Breast epithelium (tissue), 4 donors: ENCODE measurements at places on chromosomes 7 and 10. TPM values are rescaled to one million over a fixed set of nuclear protein-coding genes. Genes with fewer than 3 reads are reported as not detected.

DNA sequence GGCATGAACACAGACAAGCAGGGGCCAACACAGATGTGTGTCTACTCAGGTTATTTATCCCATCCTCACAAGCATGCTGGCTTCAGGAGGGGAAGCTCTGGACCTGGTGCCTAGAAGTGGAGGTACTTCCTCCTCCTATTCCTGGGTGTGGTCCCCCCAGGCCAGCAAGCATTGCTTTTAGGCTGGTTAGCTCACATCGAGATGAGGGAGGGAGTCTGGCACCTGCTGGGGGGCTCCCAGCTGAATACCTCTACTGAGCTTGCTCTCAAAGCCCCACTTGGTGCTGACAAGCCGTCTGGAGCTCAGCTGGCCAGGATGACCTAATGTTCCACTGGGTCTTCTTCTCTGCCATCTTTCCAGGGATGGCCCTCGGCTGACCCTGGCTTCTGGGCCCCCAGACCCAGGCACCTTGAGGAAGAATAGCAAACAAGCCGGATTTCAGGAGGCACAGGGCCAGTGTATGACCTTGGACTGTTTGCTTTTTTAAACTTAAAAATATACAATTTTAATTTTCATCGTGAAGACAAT is 26.8 kb downstream of the FAM241B start:
- H3K36me3 ChIP-seq: no peaks in the 10 kb centered on the region
- H3K27me3 ChIP-seq: peaks cover 6% of the 10 kb centered on the region
- H3K4me1 ChIP-seq: no peaks in the 10 kb centered on the region
- no peak for DNase-seq
- no peak overlapping the region for H3K27ac ChIP-seq

DNA sequence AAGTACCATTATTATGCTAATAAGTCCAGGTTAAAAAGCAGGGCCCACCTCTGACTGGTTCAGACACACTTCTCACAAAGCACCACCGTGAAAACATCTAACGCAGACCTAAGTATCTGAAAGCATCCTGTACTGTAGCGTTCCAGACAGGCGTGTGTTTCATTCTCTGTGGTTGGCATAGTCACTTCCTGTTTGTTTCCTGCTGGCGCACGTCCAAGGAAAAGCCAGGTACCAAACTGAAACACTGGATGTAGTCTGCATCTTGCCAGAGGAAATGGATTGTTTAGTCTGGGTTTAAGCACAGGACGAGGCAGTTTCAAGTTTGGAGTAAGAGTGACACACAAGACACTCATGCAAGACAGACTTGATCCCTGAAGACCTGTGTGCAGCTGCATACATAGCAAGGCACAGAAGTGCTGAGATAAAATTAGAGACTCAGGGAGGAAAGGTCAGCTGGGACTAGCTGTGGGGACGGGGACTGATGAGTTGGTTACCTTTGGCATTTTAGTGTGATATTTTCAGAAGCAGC is 23.3 kb downstream of the BPGM start:
- DNase-seq: no peak
- H3K27me3 ChIP-seq: no peaks in the 10 kb centered on the region
- H3K4me3 ChIP-seq: no peak overlapping the region
- no peaks in the 10 kb centered on the region for H3K4me1 ChIP-seq

- H3K36me3 ChIP-seq: no peaks in the 10 kb centered on the region
- H3K27me3 ChIP-seq: no peaks in the 10 kb centered on the region
- no peaks in the 10 kb centered on the region for H3K4me1 ChIP-seq
Observed at GRCh38 chr7:89914711-89915110, 239.6 kb upstream of the STEAP1 start.

GRCh38 chr10:4652111-4653010 is 173.6 kb upstream of the AKR1E2 start:
- DNase-seq: no peak
- H3K27me3 ChIP-seq: no peaks in the 10 kb centered on the region
- no peak overlapping the region for H3K27ac ChIP-seq
- H3K4me3 ChIP-seq: no peak overlapping the region
- H3K4me1 ChIP-seq: no peaks in the 10 kb centered on the region

GRCh38 chr7:151905766-151906165 is 28.9 kb upstream of the PRKAG2 start:
- H3K4me3 ChIP-seq: no peak overlapping the region
- no peaks in the 10 kb centered on the region for H3K36me3 ChIP-seq
- H3K27me3 ChIP-seq: no peaks in the 10 kb centered on the region

DNA sequence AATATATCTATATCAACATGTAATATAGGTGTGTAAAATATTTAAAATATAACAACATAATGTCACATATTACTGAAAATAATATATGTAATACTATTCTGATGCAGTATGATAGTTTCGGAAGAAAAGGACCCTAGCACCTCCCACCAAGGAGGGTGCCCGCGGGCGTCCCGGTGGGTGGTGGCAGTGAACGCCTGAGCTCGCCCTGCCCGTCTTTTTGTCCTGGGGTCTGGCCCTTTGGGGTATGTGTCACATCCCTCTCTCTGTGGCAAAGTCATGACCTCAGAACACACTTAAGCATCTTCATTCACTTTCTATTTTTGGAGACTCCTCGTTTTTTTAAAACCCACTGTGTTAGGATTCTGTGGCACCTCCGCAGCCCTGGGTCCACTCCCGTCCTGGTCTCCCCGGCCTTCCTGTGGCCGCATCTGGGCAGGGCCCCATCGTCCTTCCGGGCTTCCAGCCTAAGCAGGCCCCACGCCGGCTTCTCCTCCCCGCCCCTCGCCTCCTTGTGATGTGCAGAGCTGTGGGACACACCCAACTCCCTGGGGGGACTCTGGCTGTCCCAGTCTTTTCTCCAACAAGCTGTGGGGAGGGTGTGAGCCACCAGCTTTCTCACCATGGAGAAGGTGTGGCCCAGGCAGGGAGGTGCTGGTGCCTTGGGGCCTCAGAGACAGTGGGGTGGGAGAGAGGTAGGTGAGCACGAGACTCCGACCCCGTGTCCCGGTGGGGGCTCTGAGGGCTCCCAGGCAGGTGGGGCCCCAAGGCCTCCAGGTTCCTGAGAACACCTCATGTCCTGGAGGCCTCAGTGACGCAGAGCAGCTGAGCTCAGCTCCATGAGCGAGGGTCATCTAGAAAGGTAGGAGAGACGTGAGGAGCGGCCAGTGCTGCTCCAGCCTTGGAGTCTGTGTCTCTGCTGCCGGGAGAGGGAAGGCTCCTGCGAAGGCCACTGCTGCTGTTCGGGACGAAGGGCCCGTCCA is 16.5 kb downstream of the PWWP2B start:
- no peaks in the 10 kb centered on the region for H3K36me3 ChIP-seq
- H3K4me3 ChIP-seq: no peak overlapping the region
- peak overlapping the region; percentile 71 for H3K27ac ChIP-seq
- no peaks in the 10 kb centered on the region for H3K27me3 ChIP-seq
- peaks cover 2% of the 10 kb centered on the region for H3K4me1 ChIP-seq

- DNase-seq: no peak
- no peak overlapping the region for H3K4me3 ChIP-seq
- no peaks in the 10 kb centered on the region for H3K27me3 ChIP-seq
- no peaks in the 10 kb centered on the region for H3K36me3 ChIP-seq
Observed at GRCh38 chr7:94240902-94241301, 153.8 kb upstream of the COL1A2 start.

Gene GHRHR
- not detected for total RNA-seq

Gene MPP7
- 20.3 TPM for total RNA-seq

Gene NRCAM
- 62.4 TPM for total RNA-seq
